ENCODE measurements at places on chromosomes 2 and 18. TPM values are rescaled to one million over a fixed set of nuclear protein-coding genes. Genes with fewer than 3 reads are reported as not detected.

- DNase-seq, result no peak
Observed at GRCh38 chr2:157245846-157246764, 11.4 kb upstream of the GALNT5 start.

- DNase-seq, result no peak
Observed at GRCh38 chr2:19312949-19313348, 45.5 kb downstream of the OSR1 start.

- no peak for DNase-seq
Observed at GRCh38 chr18:73843455-73843854, 304.2 kb downstream of the FBXO15 start.

DNA sequence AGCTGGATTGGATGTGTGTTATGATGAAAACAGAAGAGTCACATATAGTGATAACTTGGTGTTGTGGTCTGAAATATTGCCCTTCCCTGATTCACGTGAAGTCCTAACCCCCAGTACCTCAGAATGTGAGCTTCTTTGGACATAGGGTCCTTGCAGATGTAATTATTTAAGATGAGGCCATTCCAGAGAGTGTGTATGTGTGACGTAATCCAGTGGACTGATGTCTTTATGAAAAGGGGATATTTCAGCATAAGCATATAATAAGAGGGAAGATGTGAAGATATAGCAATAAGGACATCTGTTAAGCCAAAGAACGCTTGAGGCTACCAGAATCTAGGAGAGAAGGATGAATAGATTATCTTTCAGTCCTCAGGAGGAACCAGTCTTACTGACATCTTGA is 62.5 kb downstream of the LTBP1 start:
- no peak for DNase-seq

DNA sequence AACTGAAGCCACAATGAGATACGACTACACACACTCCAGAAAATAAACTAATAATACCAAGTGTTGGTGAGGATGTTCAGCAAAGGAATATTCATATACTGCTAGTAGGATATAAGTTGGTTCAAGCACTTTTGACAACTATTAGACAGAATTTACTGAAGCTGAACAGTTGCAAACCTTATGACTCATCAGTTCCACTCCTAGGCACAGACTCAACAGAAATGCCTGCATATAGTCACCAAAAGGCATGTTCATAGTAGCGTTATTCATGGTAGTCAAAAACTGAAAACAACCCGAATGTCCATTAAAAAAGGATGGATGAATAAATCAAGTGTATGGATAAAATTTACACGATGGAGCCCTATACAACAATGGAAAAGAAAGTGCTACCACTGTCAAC is 232.0 kb downstream of the ANAPC1 start:
- DNase-seq, result no peak

The COL3A1 gene
- 734 TPM for total RNA-seq

The SPP2 gene
- not detected for total RNA-seq

The GTF2A1L gene
- 0.27 TPM for total RNA-seq

The RHOB gene
- total RNA-seq, result 805 TPM

All from thoracic aorta (tissue), 2 donors.